ENCODE measurements at places on chromosomes 13 and 19.

GRCh38 chr13:50643060-50643459 lies 200.4 kb downstream of the DLEU7 start:
- no peak for DNase-seq

DNA sequence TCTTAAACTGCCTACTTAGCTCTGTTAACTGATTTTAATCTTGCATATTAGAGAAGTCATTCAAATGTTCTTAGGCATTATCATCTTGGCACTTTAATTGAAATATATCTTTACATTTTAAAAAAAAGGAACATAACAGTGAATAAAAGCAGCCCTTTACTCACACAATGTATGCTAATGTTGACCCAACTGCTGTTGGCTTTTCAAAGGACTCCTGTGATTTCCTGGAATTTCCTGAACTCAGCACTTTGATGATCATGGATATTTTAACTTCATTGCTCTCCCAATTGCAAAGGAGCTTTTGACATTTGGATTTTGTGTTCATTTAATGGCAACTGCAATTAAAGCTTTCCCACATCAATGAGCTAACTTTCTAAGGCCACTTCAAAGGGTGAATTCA lies 1230.3 kb downstream of the DIAPH3 start:
- DNase-seq = no peak

DNA sequence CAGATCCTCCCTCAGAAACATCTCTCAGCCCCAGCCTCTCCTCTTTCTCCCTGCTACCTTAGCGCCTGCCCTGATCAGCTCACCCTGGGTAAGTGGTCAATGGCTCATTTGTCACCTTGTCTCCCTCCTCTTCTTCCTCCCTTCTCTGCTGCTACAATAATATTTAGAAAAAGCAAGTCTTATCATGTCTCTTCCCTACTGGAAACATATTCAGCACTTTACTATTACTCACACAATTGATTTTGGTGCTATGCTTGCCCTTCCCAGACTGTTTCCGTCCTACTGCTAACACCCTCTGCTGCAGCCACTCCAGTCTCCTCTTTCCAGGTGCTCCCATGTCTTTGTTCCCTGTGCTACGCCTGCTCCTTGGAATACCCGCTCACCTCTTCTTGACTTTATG lies 35.8 kb downstream of the ESD start:
- no peak for DNase-seq

GRCh38 chr13:36447501-36447900 lies 15.2 kb downstream of the CCNA1 start:
- DNase-seq = no peak
